NCI-H1694 treated with DMSO at 0.1 percent for 48 hours (cell line): ENCODE measurements at places on chromosomes 1 and 21.

DNA sequence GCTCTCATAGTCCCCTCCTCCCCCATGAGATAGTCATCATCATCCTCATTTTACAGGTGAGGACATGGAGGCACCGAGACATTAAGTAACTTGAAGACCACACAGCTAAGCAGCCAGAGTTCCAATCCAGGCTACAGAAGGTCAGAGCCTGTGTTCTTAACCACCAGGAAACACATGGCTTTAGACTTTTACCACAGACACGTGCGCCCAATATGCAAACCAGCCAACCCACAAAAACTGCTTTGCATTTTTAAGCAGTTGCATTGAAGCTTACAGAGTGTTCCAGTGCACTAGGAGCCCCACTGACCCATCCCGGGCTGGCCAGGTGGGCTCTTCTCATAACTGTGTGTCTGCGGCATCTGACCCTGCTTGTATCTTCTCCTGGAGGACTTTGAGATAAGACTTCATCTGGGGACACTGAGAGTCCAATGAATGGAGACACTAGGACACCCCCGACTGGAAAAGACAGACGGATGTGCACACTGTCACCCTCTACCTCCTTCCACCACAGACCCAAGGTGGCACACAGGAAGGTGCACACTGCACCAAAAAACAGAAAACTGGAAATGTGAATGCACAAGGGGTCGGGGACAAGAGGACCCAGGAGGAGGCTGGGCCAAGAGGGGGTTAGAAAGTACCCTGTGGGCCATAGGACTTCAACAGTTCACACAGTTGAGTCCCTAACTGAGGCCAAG lies 56.4 kb downstream of the ETS2 start:
- no peak for DNase-seq

- no peak for DNase-seq
Observed at GRCh38 chr1:24862775-24863483, 67.1 kb downstream of the RUNX3 start.

- DNase-seq, result no peak
Observed at GRCh38 chr21:42733037-42733627, 79.7 kb downstream of the PDE9A start.

DNA sequence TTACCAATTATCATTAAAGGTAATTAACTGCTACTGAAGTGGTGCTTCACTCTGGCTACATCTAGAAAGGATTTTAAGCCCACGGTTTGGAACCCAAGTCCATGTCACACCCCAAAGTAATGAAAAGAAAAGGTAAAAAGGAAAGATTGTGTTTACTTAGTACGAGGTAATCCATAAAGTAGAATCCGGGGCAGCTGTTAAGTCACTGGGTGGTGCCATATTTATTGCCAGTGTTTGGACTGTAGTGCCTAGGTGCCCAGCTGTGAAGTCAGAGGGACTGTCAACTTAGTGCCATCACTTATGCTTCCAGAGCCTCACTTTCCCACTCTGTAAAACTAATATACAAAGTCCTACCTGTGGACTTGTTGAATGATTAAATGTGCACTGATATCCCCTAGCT lies 52.2 kb upstream of the GRHL3 start:
- DNase-seq, result no peak

DNA sequence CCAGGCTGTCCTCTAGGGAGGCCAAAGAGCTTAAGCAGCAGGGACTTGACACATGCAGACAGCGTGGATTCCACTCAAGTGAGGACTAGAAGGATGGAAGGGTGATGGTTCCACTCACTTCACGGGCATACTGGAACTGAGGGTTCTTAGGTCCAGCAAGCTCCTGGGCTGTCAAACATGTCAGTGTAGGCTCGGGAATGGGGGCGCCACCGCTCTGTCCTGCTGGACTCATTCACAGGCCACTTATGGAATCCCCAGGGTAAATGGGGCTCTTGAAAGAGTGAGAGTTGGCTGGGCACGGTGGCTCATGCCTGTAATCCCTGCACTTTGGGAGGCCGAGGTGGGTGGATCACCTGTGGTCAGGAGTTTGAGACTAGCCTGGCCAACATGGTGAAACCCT lies 27.7 kb upstream of the CSF3R start:
- no peak for DNase-seq

DNA sequence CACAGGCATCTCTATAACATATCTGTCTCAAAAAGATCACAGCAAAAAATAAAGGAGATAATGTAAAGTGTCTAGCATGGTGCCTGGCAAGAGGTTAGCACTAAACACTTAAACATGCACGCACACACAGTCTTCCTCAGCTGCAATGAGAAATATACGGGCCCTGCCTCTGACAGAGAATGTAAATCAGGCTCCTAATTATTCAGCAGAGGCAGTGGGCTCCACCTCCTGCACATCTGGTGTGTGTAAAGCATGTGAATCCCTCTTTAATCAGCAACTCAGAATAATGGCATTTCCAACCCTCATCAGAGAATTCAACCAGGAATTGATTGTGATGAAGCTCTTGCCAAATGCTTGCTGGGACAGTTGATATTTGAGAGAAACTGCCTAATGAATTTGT lies 85.6 kb upstream of the KCNA3 start:
- DNase-seq, result peak; percentile 58

GRCh38 chr1:117686907-117687306 lies 81.1 kb downstream of the TENT5C start:
- DNase-seq, result no peak

GRCh38 chr1:119895102-119895501 lies 1.2 kb downstream of the ADAM30 start:
- no peak for DNase-seq

DNA sequence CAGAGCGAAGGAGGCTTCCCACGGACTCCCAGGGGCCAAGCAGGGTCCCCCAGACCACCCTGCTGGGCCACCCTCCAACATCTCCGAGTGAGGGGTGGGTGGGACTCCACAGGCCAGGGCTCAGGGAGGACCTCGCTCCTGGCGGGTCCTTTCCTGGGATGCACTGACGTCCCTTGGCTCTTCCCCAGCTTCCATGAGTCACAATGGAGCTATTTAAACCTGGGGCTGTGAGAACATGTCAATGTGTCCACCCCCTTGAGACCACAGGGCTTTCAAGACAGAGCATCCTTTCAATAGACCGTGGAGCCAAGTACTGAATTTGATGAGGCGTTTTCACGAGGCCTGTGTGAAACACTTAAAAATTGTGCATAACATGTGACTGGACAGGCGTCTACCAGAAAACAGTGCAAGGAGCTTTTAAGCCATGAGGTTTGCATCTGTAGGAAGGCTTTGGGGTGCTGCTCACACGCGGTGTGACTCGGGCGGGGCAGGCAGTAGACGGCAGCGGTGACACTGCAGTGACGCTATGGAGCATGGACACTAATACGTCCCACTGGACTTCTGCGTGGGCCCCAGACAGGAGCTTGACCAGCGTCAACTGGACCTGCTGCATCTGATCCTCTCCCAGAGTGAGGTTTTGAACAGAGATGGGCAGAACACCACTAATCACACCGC lies 24.1 kb upstream of the NPHP4 start:
- DNase-seq, result no peak

GRCh38 chr1:59500950-59501742 lies 204.3 kb downstream of the FGGY start:
- DNase-seq, result no peak

DNA sequence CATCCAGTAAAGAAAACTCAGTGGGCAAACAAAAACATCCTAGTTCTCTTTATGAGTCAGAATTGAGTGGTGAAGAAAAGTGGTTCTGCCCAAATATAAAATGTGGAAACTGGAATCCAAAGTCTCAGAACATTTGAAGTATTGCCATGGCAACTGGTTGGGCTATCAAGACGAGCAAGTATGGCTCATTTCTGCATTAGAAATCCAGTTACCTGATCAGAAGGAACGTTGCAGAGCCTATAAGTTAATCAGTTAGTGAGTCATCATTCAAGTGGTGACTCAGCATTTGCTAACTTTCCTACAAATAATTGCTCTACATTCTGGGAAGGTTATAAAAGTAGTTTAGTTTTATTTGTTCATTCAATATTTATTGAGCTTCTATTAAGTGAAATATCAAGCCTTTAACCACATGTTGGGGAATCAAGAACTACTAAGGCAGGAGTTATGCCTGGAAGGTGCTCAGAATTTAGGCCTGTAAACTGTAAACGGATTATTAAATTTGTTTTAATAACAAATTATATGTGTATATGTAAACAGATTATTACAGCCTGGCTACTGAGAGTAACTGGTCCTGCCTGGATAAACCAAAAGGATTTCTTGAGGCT lies 104.3 kb downstream of the PAPPA2 start:
- DNase-seq, result no peak

- DNase-seq, result no peak
Observed at GRCh38 chr1:94231746-94232145, 5.6 kb downstream of the ARHGAP29 start.

DNA sequence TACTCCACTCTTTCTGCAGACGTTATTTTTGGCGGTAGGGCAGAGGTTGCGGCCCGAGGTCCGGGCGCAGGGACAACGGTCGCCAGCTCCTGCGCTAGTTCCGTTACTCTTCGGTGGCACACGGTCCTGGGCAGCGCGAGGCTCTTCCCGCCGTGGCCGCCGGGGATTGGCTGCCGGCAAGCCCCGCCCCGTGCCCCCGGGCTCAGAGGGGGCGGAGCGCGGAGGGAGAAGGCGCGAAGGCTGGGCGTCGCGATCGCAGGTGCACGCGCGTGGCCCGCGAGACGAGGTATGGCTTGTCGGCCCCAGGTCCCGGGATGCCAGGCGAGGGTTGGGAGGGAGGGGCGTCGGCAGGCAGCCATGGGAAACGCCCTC lies 518 bp upstream of the SHE start:
- DNase-seq, result no peak

- DNase-seq, result no peak
Observed at GRCh38 chr1:84771895-84772294, 81.6 kb upstream of the SSX2IP start.

- no peak for DNase-seq
Observed at GRCh38 chr1:18645747-18646090, 15.1 kb downstream of the PAX7 start.

GRCh38 chr21:36211660-36212512 lies 55.3 kb downstream of the DOP1B start:
- DNase-seq, result no peak

GRCh38 chr1:92910081-92910480 lies 51.2 kb downstream of the DIPK1A start:
- DNase-seq, result no peak

GRCh38 chr1:13829152-13829769 lies 129.3 kb downstream of the PRDM2 start:
- DNase-seq, result no peak

- no peak for DNase-seq
Observed at GRCh38 chr21:31186916-31187315, 148.6 kb upstream of the KRTAP19-8 start.

DNA sequence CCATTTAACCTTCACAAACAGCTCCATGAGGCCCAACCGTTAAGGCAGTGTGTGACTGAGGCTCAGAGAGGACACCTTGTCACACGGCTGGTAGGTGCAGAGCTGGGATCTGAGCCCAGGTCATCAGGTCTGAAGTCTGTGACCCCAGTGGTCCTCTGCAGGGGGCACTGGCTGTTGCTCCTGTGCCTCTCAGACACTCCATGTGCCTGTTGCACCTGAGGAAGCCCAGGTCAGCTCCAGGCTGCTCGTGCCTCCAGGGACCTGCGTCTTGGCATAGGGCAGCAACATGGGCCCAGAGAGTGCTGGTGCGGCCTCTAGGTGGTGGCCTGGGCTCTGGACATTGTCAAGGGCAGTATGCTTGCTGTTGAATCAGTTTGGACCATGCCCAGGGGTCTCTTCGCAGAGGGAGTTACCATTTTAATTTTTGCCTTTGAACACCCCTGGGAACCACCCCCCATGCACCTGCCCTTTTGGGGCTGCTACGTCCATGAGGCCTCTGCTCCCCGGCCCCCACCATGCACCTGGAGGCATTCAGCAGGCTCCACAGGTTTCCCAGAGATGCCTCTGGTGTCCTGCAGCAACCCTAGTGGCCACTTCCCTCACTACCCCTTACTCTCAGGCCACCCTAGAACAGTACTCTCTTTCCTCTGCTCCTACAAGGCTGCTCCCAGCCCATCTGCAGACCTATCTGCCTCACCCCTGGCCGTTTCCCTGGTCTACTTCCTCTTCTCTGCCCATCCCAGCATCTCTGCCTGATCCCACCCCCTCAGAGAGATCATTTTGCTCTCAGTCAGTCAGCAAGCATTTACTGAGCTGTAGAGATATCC lies 25.2 kb upstream of the EPS8L3 start:
- no peak for DNase-seq

DNA sequence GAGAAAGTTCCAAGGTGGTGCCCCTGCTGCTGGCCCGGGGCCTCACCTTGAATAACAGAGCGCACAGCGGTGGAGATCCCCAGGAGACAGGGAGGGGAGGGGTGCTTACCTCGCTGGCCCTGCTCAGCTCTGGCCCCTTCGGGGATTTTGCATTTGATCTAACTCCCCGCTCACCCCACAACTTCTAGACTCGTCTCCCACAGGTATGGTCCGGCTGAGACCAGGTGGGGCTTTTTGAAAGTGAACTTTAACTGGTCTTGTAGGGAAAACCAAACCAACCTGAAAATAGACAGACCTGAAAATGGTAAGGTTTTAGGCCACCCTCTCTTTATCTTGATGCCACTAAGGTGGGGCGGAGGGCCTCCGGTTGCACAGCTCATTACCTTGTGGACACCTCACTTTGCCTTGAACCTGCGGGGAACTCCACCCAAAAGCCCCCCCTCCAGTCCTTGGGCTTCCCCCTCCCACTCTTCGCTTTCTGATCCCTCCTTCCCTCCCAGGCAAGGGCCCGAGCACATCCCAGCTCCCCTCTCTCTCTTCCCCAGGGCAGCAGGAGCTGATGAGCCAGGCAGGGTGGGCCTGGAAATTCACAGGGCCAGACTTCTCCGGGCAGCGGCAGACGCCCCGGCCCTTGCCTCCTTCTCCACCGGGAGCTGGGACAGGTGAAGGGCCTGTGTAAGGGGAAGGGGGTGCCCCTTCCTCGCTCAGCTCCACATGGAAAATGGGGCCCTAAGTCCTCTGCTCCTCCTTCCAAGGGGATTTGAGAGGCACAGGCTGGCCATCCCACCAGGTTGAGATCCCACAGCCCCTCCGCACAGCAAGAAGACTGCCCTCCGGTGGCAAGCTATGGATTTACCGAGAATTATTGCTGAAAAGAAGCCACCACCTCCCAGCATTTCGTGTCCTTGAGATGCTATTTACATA lies 16.1 kb downstream of the TNFRSF8 start:
- peak; percentile 13 for DNase-seq

DNA sequence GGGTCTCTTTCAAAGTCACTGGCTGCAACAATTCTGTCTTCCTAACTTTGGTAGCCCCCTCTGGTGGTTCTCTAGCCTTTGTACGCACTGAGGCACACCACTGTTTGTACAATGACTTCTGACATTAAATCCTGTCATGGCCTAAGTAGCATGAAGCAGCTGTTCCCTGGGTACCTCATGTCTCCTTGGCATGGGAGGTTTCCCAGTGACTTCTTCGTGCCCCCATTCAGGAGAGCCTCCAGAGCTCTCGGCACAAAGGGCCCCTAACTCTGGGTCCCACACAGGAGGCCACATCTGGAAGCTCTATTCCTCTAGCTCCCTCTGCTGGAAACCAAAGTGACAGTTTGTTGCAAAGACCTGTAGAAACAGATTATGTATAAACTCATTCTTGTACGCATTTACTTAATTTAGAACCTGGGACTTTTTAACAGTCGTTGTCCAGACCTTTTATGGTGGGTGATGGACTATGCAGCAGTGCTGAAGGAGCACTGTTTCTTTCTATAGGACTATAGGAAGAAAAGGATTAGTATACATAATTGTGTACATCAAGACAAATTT lies 13.4 kb downstream of the SWT1 start:
- peak; percentile 95 for DNase-seq

- no peak for DNase-seq
Observed at GRCh38 chr1:10968411-10968826, 44.0 kb upstream of the TARDBP start.
